ENCODE measurements at places on chromosomes 6 and 20. TPM values are rescaled to one million over a fixed set of nuclear protein-coding genes. Genes with fewer than 3 reads are reported as not detected.

DNA sequence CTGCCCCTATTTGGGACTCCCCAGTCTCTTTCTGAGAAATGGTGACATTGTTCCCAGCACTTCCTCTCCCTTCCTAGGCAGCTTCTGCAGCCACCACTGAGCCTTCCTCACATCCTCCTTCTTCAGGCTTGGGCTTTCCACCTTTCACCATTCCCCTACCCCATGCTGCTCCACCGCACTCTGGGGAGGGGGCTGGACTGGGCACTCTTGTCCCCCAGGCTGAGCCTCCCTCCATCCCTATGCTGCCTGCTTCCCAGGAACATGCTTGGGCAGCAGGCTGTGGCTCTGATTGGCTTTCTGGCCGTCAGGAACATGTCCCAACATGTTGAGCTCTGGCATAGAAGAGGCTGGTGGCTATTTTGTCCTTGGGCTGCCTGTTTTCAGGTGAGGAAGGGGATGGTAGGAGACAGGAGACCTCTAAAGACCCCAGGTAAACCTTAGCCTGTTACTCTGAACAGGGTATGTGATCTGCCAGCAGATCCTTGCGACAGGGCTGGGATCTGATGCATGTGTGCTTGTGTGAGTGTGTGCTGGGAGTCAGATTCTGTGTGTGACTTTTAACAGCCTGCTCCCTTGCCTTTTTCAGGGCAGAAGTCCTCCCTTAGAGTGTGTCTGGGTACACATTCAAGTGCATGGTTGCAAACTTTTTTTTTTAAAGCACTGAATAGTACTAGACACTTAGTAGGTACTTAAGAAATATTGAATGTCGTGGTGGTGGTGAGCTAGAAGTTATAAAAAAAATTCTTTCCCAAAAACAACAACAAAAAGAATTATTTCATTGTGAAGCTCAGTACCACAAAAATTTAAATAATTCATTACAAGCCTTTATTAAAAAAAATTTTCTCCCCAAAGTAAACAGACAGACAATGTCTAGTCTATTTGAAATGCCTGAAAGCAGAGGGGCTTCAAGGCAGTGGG lies 2.1 kb upstream of the CDKN1A start:
- DNase-seq, result no peak

LY6G6F gene
- 1.5 TPM for polyA plus RNA-seq

DNA sequence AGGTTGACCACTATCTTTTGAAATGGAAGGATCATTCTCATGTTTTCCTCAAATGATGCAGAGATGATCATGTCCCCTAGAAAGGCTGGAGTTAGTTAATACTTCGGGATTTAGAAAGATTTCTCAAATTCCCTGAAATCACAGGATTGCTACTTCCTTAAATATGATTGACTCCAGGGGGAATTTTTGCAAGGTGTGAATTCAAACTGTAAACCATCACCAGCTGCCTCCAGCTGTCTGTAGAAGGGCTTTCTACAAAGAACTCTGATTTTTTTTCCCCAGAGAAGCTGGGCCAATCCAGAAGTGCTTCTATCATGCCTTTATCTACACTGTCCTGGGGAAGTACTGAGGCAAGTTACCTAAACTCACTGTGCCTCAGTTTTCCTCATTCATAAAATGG lies 114.5 kb downstream of the EDN1 start:
- DNase-seq, result no peak

DNA sequence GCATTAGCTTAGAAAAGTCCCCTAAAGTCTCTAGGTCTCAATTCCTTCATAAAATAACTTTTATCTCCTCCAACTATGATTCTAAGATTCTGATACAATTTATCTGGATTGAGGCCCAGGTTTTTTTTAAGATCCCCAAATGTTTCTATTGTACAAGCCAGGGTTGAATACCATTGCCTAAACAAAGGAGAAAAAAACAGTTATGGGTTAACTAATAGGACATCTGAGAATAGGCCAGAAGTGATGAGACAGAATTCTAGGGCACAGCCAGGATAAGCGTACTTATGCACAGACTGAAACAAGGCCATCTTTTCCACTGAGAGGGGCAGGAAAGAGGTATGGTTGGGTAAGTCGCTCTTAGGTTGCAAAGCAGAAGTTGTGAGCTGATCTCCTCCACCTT lies 26.4 kb downstream of the EPB41L2 start:
- no peak for DNase-seq

GRCh38 chr6:7392402-7392801 lies 2.8 kb downstream of the RIOK1 start:
- DNase-seq, result no peak

DNA sequence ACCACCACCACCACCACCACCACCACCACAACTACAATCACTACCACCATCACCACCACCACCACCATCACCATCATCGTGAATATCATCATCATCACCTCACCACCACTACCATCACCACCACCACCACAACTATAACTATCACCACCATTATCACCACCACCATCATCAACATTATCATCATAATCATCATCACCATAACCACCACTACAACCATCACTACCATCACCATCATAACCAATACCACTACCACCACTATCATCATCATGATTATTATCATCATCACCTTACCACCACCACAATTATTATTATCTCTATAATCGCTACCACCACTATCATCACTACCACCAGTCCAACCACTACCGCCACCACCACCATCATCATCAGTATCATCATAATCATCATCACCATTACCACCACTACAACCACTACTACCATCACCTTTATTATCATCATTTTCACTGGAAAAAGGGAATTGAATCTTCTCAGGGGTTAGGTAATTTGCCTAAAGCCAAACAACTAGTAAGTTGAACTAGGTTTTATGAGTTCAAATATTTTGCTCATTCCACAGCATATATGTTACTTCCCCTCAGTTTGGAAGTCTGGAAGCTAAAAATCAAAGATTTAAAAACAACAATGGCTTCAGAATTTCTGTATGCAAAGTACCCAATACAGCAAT lies 8.3 kb downstream of the RIPOR2 start:
- DNase-seq, result no peak

- no peak for DNase-seq
Measured at GRCh38 chr6:34531580-34532201, 24.4 kb downstream of the SPDEF start.

- DNase-seq, result no peak
Measured at GRCh38 chr20:53623134-53623453, 29.5 kb upstream of the ZNF217 start.

DNA sequence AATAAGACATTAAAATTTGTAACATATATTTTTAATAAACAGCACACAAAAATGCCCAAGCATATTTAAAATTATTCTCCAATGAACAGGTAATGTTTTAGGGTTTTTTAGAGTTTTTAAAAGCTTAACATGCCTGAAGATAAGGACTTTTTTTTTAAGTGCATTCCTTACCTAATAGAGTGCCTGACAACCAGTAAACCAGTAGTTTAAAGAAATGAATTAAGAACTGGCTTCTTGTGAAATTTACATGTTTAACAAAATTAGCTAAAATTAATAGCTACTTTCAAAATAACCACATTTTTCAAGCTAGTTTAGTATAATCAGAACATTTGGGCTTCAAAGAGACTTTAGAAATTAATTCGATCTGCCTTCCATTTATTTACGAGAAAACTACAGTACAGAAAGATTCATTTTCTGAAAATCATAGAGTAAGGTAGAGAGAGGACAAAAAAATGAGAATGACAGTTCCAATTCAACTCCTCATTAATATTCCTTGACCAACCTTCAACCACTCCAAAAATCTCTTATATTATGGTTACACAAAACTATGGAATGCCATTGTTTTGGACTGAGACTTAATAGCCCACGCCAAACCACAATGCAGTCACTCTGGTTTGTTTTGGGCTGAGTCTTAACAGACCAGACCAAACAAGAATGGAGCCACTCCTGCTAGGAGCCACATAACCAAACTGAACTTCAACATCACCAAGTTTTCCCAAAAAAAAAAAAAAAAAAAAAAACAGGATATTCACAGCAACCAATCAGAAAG lies 5.7 kb upstream of the PLN start:
- no peak for DNase-seq

DNA sequence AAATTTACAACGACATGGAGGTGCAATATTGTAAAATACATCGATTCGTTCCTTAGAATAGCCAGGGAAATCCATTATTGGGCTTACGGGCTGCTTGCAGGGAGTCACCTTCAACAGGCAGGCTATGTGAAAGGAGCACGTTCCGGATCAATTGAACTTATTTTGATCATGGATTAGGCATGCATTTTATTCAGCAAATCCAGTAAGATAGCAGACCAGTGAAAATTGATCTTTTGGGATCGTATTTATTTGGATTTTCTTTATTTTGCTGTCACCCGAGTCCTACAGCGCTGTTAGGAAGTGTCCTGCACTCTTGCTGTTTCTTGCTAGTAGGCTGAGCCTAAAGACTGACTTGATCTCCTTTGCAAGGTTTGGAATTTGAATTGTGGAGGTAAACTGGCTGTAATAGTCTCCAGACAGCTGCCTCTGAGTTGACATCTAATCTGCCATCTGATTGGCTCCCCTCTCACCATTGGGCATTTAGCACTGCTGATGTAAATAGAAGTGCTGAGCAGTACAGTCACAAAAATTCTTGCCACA lies 3.0 kb downstream of the ARID1B start:
- DNase-seq, result no peak

GRCh38 chr20:53844259-53844658 lies 226.1 kb downstream of the BCAS1 start:
- no peak for DNase-seq

DNA sequence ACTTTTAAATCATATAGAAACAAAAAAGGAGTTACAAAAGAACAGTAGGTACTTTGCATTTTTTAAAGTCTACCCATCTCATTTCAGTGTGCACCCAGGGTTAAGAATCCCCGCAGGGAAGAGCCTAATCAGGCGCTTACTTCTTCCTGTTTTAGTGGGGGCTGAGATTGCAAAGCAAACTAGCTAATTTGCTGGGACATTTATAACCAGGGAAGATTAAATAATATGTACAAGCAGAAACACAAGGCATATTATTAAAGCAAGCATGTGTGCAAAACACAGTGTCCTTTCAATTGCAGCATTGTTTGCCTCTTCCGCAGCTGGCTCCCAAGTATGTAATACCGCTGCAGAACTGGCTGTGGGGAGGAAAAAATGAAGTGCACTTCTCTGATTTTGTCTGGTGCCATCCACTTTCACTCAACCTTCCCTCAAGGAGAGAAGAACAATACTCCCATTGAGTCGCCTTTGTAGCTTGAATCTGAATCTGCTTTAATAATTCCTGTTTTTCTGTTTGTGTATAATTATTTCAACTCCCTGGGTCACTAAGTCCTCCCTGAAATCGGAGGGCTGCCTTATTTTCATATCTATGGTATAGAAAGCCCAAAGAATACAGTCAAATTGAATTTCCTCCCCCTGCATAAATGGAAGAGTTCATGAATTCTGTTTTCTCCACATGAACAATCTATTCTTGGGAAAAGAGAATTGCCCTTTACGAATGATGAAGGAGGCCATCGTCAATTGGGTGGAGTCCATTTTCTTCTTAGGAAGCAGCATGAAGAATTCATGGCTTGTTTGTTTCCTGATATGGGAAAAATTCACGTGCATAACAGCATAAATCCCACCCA lies 23.3 kb upstream of the BCAS1 start:
- DNase-seq, result no peak

DNA sequence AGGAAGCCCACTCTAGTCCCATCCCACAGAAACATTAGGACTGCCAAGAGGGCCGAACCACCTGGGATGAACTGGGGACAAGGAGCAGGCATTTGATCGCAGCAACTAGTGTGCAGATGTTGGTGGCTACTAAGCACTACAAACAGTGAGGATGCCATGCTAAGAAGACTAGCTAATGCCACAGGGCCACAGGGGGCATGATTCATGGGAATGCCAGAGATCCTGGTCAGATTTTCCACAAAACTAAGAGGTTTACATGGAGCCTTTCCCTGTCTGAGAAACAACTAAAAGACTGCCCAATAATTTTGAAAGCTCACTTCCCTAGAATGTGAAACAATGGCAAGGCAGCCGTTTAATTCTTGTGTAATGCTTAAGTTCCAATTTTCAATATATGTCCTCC lies 375.9 kb upstream of the PTCHD4 start:
- no peak for DNase-seq

GRCh38 chr6:64270083-64270482 lies 634.5 kb downstream of the PHF3 start:
- no peak for DNase-seq

GRCh38 chr6:155247618-155248007 lies 16.2 kb upstream of the CLDN20 start:
- no peak for DNase-seq

HLA-DOA gene
- 1.8 TPM for polyA plus RNA-seq

GRCh38 chr20:32697608-32698007 lies 23.9 kb upstream of the C20orf203 start:
- no peak for DNase-seq

KCNS1 gene
- 0.08 TPM for polyA plus RNA-seq

NCR2 gene
- polyA plus RNA-seq, result not detected

- DNase-seq, result no peak
Measured at GRCh38 chr6:168300975-168301647, 18.5 kb downstream of the DACT2 start.

DNA sequence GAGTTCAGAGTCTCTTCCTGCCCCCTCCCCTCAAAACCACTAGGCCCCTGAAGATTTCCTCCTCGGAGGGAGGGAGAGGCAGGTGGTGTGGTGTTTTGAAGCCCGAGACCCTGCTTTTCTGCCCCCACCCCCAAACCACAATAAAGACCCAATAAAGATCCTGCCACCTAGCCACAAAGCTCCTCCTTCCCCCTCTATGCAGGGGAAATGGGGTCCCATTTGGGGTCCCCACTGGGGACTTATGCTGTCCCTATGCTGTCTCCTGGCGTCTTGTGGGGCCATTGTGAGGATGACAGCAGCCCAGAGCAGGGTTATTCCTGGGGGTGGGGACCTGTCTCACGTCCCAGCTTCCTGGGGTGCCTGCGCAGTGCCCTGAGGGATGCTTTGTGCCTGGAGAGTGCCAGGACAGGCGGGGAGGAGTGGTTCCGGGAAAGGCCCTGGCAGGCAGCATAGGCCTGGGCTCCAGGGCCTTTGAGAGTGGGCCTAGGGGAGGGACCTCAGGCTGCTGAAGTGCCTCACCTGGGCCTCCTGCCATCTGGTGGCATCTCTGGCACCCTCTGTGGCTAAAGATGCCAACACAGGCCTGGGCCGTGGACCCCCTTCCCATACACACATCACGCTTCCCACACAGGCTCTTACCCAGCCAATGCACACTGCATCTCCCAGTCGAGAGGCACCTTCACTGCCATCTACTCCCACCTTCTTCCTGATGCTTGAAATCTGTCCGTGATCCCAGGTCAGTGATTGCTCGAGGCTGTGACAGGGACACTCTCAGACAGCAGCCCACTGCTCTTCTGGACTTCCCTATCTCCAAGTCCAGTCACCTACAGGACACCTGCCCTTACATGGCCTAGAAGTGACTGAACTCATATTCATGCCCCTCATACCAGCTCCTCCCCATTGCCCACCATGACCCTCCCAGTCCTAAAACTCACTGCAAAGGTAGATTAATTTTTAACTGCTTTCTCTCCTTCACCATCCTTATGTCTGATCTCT lies 7.9 kb upstream of the ARMC12 start:
- DNase-seq, result peak; percentile 87

DNA sequence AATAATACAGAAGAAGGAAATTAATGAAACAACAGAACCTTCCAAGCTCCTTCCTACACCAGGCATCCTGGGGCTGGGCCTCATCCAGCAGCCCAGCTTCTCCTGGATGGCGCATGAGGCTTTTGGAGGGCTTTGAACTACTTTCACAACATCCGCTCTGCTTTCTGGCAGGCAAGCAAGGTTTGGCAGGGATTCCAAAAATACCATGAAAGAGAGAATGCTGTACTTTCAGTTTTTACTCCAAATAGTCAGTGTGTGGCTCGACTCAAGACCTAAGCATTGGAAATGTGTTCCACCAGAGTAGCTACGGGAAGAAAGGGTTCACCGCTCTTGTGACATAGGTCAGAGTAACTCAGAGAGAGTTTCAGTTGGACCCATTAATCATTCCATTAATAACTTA lies 125.4 kb downstream of the OPRM1 start:
- peak; percentile 92 for DNase-seq

GRM1 gene
- 0.07 TPM for polyA plus RNA-seq

Measured in left lung (tissue), 14 donors.